Pulmonary artery endothelial cell (primary cell): ENCODE measurements at places on chromosomes 11 and 22.

DNA sequence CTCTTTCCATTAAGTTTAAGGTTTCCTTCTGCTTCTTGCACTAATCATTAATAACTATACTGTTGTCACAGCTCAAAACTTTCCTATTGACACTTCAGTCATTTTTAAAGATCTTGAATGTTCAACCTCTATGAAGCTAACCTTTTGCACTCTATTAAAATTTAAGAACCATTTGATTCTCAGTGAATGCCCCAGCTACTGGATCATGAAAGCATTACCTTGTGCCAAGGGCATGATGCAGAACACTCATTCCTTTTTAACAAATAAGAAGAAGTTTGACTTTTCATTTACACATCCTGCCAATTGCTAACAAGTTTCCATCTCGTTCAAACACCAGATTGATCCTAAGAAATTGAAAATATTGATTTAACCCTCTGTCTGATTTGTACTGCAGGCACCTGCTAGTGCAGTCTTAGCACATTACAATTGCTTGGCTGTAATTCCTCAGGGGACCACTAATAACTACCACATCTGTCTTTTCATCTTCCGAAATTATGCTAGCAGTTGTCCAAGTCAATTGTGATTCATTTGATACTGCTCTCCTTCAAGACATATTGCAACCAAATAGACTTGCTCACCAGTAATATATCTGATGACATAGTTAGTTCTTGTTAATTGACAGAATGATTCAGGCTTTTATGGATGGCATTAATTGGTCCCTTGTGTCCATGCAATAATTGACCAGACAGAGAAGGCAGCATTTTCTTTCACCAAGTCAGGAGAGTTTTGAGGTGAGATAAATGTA lies 158.4 kb downstream of the TEAD1 start:
- DNase-seq: no peak

DNA sequence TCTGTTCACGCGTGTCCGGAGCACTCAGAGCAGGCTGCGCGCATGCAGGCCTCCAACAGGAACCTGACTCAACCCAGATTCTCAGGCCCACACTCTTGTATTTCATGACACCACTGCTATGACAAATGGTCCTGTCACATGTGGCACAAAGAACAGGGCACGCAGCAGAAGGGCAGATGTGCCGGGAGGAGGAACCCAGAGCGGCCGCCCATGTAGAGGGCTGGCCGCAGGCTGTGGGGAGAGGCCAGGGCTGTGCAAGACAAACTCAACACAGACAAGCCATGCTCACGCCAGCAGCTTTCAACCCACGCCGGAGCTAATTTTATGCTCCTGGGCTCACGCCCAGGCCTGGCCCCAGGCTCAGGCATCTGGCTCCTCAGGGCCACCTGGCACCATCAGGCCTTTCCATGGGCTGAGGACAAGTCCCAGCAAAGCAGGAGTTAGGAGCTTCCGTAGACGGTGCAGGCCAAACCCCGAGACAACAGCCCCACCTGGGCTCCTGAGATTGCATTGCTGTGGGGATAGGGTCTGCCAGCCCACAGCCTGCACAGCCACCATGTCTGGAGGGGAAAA lies 40.0 kb downstream of the DUSP8 start:
- no peak for DNase-seq

GRCh38 chr11:88308576-88308975 lies 29.0 kb downstream of the CTSC start:
- DNase-seq: no peak

- DNase-seq: no peak
Measured at GRCh38 chr11:21494946-21495345, 697.9 kb upstream of the ANO5 start.

GRCh38 chr11:60085909-60086308 lies 2.6 kb upstream of the MS4A2 start:
- DNase-seq: no peak
